ENCODE measurements at places on chromosomes 2 and 18.

DNA sequence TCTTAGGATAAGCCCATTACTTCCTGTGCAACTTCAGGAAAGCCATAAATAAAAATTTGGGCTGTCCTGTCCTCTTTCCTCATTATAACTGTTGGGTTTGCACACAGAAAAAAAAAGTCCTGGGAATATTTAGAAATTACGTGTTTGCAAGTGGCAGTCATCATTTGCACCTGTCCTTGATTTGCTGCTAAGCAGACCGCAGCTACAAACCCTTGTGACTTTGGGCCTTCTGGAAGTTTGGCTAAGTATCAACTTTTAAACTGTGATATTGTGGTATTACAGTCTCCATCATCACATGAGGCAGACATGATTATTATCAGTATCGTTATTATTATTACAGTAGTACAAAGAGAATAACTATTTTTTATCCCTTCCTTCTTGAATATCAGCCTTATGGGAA, 260.7 kb upstream of the SESTD1 start:
- no peak for DNase-seq

DNA sequence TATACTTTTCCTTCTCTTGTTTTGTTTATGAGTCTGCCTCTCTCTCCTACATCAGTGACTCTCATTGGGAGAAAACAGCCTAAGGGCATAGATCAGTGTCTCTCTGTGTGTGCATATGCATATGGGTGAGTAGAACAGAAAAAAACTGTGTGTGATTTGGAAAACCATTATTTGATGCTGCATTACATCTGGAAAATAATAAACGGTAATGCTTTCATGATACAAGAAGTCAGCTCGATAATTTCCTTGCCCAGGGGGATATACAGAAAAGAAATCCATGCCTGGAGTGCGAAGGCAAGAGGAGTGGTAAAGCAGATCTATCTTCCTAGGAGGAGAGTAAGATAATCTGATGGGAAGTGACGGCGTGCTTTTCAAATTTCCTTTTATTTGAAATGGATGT, 221.5 kb upstream of the LYPD1 start:
- no peak for DNase-seq

DNA sequence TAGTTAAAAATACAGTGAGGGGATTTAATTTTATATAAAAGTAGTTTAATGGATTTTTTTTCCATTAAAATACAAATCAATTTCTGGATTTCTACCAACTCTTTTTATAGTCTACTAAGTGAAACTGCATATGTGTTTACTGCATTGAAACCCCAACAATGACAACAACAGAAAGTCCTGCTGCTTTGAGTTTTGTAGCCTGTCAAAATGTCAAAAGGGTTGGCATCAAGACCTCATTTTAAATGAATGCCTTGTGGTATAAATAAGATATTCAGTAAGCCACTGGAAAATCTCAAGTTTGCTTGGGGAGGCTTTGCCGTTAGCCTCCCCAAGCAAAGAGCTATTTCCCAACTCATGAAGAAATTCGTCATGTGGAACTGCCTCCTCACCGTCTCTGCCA, 440.3 kb upstream of the HNMT start:
- no peak for DNase-seq

GRCh38 chr2:207503234-207503633, 26.5 kb upstream of the CREB1 start:
- no peak for DNase-seq

GRCh38 chr2:45909677-45910191, 258.3 kb downstream of the PRKCE start:
- DNase-seq = no peak

GRCh38 chr18:46950064-46950656, 32.8 kb downstream of the KATNAL2 start:
- no peak for DNase-seq

DNA sequence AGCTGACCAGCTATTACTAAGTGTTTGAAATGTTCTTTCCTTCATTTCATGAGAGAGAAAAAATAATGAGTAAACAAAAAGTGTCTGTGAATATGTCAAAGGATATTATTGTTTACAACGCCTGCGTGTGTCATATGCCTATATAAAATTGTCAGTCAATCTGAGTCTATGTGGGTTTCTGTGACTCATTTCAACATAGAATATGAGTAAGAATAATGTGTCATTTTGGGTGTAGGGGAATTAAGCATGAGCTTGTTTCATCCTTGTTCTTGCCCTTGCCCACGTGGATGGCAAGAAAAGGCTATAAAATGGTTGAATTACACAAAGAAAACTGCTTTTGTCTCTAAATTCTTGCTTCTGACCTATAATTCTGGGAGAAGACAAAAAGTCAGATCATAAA, 466.0 kb downstream of the PTH2R start:
- DNase-seq = no peak

DNA sequence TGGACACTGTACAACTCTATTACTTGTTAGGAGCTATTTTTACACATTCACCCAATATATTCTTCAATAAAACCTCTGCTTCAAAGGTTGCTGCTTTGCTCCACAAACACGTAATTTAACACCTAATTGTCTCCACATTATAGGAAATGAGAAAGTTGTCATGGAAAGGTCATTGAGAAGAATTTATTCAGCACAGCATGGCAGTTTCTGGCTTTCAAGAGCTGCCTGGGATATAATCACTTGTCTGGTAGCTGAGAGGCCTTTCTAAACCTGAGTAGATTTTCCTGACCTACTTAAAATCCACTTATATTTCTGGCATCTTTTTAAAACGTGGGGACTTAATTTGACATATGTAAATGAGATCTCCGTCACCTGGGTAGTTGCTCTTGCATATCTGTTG, 216.1 kb downstream of the ZNF804A start:
- no peak for DNase-seq

GRCh38 chr2:187481543-187481942, 33.5 kb upstream of the CALCRL start:
- no peak for DNase-seq

GRCh38 chr2:96900237-96900636, 30.4 kb upstream of the SEMA4C start:
- DNase-seq = no peak

DNA sequence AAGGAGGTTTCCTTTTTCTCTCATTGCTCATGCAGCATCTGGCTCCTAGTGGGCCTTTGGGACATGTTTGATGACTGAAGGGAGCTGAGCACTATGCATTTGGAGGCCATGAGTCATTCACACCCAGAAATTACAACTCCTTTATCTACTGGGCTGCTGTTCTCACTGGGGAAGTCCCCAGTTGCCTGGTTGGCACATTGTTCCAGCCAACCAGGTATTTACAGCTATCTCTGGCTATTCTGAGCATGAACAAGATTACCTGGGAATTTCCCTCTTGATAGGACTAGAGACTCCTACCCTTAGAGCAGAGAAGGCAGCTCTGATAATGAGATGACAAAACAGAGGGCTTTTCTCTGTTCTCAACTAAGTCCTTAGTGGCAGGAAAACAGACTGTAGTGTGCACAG, 206.5 kb downstream of the SETBP1 start:
- DNase-seq = no peak

- peak; percentile 57 for DNase-seq
These were observed 18.0 kb downstream of the ARID5A start for GRCh38 chr2:96554293-96555145.

GRCh38 chr2:28768422-28768821, 16.8 kb downstream of the PPP1CB start:
- DNase-seq = no peak

DNA sequence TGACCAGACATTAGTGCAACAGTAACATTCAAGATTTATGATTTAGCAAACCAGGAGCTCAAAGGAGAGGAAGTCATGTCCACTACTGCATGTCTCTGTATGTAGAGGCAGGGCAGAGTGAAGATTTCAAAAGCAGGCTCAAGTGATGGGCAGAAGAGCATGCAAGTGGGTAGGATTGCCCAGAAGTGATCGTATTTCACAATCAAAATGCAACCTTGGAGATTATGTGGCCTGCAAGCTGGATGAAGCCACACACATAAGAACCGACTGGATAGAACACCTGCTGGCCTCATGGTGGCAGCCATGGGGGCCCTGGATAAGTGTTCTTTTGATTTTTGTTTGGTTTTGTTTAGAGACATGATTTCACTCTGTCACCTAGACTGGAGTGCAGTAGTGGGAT, 286.8 kb upstream of the RAB12 start:
- DNase-seq = no peak

DNA sequence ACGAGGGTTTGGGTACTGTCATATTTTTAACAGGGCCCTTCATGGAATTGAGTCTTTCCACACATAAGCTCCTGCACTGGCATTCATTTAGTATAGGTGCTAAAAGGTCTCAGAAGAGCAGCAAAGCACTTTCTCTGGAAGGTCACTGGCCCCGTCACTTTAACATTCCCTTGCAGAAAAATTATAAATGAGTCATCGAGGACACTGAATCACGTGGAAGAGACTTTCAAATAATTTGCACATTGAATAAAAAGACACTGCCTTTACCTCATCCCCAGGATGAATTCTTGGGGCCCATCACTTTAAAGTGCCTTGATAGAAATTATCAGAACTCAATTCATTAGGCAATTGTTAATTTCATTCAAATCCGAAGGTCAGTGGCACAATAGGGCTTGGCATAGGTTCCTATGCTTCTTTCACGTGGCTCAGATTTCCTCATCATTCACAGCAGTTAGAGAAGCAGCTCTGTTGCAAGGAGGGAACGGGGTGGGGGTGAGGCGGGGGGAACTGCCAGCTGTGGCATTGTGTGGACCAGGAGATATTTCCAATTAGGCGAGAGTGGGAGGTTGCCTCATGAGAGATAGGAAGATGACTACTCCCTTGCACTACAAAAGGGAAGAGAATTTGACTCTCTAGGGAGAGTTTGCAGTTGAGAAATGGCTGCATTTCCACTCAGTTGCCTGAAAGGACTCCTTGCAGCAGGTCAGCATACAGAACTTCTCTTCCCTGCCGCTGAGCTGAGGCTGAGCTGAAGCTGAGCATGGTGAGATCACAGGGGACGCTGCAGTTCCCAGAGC, 86.3 kb upstream of the NPAS2 start:
- no peak for DNase-seq

DNA sequence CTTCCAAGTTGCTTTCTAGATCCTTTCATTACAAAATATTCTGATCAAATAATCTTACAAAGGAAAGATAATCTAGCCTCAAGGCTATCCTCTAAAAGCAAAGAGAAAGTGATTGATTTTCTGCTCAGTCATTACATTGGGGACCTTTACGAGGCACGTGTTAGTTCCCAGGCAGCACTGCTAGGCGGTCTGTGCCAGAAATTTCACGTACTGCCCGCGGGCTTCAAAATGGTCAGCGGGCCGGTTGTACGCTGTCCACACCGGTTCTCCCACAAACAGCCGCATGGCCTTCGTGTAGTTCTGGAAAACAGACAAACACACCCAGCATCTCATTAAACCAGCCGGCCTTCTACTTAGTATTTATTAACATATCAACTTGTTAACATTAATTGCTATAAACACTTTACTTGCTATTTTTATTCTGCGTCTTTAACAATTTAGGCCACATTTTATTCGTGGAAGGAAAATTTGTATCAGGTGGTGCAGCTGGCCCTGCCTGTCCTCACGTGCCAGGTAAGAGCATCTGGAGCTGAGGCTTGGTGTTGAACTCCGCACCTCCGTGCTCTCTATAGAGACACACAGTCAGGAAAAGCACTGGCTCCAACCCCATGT, 20.4 kb downstream of the ADI1 start:
- no peak for DNase-seq

DNA sequence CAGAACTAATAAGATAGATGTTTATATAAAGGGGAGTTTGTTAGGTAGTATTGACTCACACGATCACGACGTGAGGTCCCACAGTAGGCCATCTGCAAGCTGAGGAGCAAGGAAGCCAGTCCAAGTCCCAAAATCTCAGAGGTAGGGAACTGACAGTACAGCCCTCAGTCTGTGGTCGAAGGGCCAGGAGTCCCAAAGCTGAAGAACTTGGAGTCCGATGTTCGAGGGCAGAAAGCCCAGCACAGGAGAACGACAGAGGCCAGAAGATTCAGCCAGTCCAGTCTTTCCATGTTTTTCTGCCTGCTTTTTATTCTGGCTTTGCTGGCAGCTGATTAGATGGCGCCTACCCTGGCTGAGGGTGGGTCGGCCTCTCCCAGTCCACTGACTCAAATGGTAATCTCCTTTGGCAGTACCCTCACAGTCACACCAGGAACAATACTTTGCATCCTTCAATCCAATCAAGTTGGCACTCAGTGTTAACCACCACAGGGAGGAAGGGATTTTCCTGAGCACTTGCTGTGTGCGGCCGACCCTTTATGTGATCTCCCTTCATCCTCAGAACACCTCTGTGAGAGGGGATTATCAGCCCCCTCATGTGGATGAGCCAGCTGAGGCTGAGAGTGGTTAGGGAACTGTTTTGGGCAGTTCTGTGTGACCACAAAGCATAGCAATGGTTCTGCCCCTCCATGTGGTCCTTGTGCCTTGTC, 78.3 kb downstream of the RNF144A start:
- DNase-seq = no peak

GRCh38 chr2:175903384-175903936, 98.6 kb downstream of the LNPK start:
- no peak for DNase-seq

GRCh38 chr2:201116959-201117734, 1.2 kb downstream of the CFLAR start:
- DNase-seq = no peak

- no peak for DNase-seq
These were observed 46.2 kb downstream of the ARHGAP28 start for GRCh38 chr18:6775702-6776101.

- no peak for DNase-seq
These were observed 58.6 kb upstream of the DOCK10 start for GRCh38 chr2:225100856-225101294.

GRCh38 chr2:124426625-124427024, 401.5 kb downstream of the CNTNAP5 start:
- no peak for DNase-seq

DNA sequence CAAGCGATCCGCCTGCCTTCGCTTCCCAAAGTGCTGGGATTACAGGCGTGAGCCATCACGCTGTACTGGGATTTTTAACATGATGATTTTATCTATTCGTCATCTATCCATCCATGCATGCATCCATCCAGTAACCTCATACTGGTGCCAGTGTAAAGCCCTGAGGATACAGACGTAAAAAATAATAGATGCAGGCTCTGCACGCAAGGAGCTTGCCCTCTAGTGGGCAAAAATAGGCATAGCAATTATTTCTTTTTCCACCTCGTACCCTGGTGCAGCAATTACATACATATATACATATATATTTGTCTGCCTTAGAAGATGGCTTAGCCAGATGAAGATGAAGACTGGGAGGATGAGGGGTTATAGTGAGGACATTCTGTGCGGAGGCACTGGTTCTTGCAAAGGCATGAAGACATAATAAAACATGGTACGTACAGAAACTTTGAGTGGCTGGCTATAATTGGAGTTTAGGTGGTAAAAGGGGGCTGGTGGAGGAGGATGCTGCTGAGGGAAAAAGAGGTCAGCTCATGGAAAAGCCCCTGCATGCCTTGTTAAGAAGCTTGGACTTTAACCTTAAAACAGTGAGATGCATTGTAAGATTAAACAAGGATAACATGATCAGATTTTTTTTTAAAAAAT, 19.6 kb upstream of the RPIA start:
- no peak for DNase-seq

DNA sequence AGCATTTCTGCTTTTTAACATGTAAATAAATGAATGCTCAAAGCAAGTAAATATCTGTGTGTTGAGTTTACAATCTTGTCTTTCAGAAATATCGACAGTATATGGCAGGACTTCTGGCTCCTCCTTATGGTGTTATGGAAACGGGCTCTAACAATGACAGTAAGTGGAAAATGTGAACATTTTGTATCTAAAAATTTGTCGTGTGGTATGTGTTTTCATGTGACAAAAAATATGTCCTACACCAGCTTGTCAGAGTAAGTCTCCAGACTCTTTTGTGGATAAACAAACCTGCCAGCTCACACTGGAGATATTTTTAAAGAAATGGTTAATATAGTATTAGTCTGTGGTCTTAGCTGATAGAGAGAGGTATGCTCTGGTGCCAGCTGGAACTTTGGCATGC, 157.9 kb upstream of the MAP3K20 start:
- DNase-seq = no peak
